ENCODE measurements at places on chromosomes 13 and 19.

GRCh38 chr19:4284176-4284958, 5.3 kb downstream of the SHD start:
- DNase-seq = no peak

GRCh38 chr13:97196340-97196739, 25.8 kb upstream of the MBNL2 start:
- DNase-seq = no peak

- no peak for DNase-seq
Measured at GRCh38 chr19:13537454-13537853, 31.2 kb upstream of the CACNA1A start.

DNA sequence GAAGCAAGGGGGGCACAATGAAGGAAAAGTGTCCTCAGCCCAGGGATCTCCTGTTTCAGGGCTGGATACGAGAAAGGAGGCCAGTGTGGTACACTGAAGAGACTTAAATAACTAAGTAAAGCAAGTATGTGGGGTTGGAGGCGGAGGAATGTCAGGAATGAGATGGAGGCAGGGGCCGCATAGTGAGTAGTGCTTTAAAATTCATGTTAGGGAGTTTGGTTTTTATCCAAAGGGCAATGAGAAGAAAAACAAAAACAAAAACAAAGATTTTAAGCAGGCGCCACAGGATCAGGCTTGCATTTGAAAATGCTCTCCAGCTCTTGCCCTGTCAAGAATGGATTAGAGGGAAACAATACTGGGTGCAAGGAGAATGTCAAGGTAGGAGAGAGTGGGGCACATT, 273.4 kb downstream of the DCLK1 start:
- no peak for DNase-seq

GRCh38 chr13:60120617-60121336, 43.0 kb downstream of the DIAPH3 start:
- DNase-seq = no peak

- no peak for DNase-seq
Measured at GRCh38 chr13:48535766-48536165, 2.9 kb upstream of the RCBTB2 start.

GRCh38 chr13:22866221-22866620, 314.6 kb upstream of the SGCG start:
- DNase-seq = no peak

DNA sequence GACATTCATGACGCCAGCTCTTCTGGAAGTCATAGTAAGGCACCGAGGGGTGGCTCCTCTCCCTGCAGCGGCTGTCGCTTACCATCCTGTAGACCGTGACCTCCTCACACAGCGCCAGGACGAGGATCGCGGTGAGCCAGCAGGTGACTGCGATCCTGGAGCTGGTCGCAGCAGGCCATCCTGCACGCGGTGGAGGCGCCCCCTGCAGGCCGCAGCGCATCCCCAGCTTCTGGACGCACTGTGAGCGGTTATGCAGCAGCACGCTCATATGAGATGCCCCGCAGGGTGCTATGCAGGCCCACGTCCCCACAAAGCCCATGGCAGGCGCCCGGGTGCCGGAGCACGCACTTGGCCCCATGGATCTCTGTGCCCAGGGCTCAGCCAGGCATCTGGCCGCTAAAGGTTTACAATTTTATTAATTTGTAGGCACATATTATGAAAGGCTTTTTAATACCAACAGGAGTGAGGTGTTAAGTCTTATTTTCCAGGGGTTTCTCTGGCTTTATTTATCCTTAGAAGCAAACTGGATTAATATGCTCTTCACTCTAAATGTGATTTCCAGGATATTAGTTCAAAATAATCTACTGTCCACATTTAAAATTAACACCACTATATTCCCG, 35.6 kb upstream of the PSPC1 start:
- peak; percentile 89 for DNase-seq

- no peak for DNase-seq
Measured at GRCh38 chr19:43286786-43287185, 17.5 kb upstream of the PSG9 start.

DNA sequence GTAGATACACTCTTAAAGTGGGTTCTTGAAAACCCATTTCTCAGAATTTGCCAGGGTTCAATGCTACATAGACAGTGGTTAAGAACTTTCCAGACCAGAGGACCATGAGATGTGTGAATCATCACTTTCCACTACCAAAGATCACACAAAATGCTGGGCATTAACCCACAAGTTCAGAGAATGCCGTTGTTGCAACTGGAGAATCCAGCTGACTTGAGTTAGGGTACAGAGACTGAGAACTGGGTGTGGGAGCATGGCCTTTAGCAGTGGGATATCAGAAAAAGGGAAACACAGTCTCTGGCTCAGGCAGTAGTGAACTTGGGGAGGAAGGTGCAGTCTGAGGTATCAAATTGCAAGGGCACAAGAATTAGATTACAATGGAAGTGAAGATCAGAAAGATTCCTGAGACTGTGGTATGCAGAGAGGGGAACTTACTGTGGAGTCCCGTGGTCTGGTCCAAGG, 51.5 kb upstream of the WDFY2 start:
- DNase-seq = no peak

DNA sequence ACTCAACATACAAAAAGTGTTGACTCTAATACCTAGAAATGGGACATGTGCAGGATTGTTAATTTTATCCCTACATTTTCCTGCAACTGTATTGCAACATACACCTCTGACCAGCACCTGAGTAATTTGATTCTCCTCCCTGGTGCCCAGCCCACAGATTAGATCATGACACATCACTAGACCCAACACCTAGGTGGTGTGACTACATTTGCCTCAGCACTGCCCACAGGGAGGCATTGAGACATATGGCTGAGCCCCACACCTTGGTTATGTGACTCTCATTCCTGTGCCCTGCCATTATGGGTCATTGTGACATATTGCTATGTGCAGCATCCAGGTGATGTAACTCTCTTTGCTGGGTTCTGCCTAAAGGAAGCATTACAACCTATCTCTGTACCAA, 13.2 kb upstream of the ZNF254 start:
- DNase-seq = no peak

DNA sequence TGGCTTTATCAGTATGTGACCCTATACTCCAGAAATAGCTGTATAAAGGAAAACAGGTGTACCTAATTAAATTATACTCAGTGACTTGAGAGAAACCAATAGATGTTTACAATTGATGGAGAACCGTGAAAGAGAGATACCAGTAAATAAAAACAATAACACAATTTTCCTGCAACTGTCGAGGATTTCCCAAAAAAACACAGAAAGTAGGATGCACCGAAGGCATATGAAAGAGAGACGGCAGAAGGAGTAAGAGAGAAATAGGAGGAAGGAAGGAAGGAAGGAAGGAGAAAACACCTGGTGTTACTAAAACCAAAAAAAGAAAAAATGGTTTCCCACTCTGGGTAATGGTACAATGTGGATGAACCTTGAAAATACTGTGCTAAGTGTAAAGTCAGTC, 6.8 kb upstream of the ZNF229 start:
- DNase-seq = no peak

- DNase-seq = peak; percentile 75
Measured at GRCh38 chr19:42529248-42529764, 1.0 kb upstream of the CEACAM1 start.

- DNase-seq = no peak
Measured at GRCh38 chr19:38055655-38056521, 148.9 kb downstream of the SIPA1L3 start.

- DNase-seq = no peak
Measured at GRCh38 chr13:36323951-36324566, 22.1 kb downstream of the SPART start.

DNA sequence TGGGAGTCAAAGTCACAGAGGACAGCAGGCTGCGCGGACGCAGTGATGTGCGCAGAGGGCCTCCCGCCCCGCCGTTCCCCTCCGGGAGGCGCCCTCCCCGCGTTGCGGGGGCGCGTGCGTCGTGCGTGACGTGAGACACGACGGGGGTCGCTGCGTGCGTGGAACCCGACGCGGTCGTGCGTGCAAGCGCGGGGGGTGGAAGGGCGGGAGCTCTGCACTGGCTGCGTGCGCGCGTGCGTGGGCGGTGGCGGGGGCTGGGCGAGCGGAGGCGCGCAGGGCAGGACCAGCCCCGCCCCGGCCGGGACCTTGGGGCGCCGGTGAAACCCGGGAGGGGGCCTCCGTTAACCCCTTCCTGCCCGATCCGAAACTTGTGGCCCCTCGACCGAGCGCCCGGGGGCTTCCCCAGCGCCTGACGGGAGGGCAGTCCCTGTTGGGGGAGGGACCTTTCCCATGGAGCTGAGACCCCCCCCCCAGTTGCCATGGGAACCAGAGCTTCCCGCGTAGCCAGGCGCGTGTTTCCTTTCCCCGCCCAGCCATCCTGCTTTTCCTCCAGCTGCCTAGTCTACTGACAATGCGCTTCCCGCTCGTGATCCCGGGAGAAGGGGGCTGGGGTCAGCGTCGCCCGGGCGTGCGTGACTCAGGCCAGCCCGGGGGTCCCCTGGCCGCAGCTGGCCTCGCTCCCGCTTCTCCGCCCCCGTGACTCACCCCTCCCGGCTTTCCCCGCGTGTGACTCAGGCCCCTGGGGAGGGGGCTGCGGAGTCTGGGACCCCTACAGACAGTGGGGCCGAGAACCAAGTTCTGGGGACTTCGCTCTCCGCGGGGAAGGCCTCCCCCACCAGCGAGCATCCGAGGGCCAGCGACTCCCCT, 7.3 kb upstream of the HOOK2 start:
- peak; percentile 84 for DNase-seq

GRCh38 chr19:12847159-12848139, 9.1 kb downstream of the MAST1 start:
- peak; percentile 98 for DNase-seq

DNA sequence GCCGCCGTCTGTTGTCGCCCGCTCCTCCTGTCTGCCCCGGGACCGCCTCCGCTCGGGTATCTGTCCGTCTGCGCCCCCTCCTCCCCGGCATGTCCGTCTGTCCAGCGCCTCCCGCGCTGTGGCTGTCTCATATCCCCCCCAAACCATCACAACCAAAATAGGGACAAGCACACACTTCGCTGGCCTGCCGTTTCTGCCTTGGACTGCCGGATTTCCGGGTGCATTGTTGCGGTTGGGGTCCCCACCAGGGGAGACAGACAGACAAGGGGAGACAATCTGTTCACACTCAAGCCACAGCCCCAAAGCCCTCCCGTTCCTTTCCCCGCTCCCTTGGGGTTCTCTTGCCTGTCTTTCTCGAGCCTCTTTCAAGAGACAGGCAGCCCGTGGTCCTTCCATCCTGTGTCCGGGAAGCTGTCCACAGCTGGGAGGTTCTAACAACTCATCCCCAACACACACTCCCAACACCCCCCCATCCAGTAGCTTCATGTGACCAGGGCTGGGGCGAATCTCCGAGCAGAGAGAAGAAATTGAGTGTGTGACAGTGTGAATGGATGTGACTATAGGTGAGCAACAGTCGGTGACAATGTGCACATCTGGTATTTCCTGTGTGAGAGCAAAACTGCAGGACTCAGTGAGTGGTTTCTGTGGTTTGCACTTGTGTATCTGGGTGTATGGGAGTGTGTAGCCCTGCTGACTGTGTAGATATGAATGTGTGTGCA, 16.5 kb upstream of the FOSB start:
- DNase-seq = peak; percentile 33

GRCh38 chr13:33208290-33209220, 77.0 kb downstream of the STARD13 start:
- DNase-seq = no peak

DNA sequence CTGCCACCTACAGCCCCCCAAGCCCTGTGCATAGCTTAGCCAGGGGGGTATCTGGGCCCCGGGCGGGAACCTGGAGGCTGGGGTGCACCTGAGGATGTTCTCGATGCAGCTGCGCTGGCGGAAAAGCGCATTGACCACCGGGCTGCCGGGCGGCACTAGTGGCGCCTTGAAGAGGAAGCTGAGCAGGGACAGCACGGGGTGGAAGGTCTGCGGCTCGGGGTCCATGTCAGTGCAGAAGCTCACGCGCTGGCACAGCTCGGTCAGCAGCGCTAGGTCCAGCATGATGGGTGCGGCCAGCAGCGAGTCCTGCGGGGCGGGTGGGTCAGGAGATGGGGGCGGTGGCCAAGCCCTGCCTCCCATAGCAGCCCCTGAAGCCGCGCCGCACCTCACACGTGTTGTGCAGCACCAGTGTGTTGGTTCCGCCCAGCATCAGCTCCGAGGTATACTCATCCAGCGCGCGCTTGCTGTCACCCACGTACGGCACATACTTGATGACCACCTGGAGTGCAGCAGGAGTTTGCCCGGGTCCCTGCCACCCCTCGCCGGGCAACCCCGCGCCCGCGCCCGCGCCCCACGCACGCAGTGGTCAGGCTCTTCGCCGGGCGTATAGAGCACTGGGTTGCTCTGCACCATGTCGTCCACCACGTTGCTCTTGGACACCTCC, 2.6 kb downstream of the ISYNA1 start:
- DNase-seq = no peak

- DNase-seq = no peak
Measured at GRCh38 chr19:13095393-13095784, 7.3 kb downstream of the LYL1 start.

DNA sequence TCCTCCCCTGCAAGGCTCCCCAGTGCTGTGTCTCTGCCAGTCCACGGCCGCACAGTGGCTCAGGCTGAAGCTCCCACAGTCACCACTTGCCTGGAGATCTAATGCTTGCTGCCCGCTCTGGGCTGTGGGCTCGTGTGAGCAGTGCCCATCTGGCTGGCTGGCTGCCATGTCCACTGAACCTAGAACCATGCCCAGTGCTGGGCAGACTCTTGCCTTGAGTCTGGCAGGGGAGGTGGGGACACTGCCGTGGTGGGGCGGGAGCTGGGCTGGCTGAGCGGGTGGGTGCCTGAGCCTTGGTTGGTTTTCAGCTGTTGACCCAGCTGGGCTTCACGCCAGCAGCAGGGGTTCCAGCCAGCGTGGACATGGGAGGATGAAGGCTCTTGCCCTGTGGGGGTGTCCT, 52.3 kb downstream of the CRTC1 start:
- DNase-seq = no peak

- no peak for DNase-seq
Measured at GRCh38 chr13:100826441-100826840, 151.8 kb upstream of the TMTC4 start.

DNA sequence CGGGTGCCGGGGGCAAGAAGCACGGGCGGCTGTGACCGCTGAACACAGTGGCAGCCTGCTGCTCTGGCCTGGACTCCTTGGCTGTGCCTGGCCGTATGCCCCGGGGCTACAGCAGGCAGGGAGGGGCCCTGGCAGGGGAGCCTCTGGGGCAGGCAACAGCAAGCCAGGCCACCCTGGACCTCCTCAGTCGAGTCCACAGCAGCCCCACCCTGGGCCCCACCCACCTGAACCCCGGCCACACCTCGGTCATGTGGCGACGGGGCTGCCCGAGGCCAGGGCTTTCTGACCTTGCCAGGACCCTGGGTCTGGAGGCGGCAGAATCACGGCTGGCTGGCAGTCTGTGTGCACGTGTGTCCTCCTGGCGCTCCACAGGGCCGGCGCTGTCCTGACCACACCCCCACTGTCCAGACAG, 8.7 kb downstream of the CILP2 start:
- DNase-seq = no peak

- no peak for DNase-seq
Measured at GRCh38 chr13:90757127-90757680, 590.3 kb upstream of the MIR17HG start.

- peak; percentile 50 for DNase-seq
Measured at GRCh38 chr13:98478189-98479129, 98.4 kb downstream of the STK24 start.

All from endothelial cell (in vitro differentiated cells).